ENCODE measurements at places on chromosomes 5 and 9. TPM values are rescaled to one million over a fixed set of nuclear protein-coding genes. Genes with fewer than 3 reads are reported as not detected.

DNA sequence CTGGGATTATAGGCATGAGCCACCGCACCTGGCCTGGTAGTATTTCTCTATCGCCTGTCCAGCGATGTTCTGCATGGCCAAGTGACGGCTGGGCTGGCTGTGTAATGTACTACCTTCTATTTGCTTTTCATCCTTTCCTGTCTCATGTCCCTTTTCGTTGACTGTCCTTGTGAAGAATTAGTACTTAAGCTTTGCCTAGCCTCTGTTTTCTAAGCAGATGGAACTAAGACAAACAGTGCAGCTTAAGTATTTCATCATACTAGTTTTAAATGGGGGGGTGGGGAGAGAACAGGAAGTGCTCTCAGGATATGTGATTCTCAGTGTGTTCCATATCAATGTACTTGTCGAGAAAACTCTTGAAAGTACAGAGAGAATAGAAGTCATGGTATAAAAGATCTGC lies 31.7 kb upstream of the CCL21 start:
- DNase-seq = no peak

- no peak for DNase-seq
Observed at GRCh38 chr5:166505544-166505943, 1785.9 kb upstream of the WWC1 start.

The MRPS2 gene
- total RNA-seq = 29.6 TPM

GRCh38 chr5:55541056-55541635 lies 6.4 kb upstream of the PLPP1 start:
- DNase-seq = no peak

DNA sequence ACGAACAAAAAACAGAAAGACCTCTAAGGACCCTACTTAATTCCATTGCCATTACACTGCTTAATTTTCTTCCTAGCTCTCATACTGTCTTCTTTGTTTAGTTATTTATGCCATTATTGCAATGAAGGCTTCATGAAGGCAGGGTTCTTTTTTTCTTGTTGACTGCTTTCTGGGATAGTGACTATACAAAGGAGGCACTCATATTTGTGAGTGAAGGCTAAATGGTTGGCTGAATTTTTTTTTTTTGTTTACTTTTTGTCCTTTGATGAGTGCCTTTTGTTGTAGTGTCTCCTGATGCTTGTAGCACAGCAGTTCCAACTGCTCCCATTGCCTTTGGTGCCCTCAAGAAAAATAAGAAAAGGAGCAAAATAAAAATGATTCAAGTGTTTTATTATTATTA lies 17.8 kb downstream of the CTNNA1 start:
- DNase-seq = no peak

- DNase-seq = no peak
Observed at GRCh38 chr9:123834889-123835562, 94.9 kb downstream of the DENND1A start.

Measured in CD8-positive, alpha-beta T cell (primary cell).